NCI-H2171 treated with DMSO at 0.1 percent for 48 hours (cell line): ENCODE measurements at places on chromosomes 13 and 19.
A peak's percentile ranks its signal among the peaks of the same experiment; 100 is the strongest.

DNA sequence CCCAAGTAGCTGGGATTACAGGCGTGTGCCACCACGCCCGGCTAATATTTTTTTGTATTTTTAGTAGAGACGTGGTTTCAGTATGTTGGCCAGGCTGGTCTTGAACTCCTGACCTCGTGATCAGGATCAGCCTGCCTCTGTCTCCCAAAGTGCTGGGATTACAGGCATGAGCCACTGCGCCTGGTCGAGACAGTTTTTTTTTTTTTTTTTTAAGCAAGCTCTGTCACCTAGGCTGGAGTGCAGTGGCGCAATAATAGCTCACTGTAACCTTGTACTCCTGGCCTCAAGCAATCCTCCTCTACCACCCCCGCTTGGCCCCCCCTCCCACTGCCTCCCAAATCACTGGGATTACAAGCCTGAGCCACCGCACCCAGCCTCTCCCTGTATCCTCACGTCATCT is 6.4 kb upstream of the MAP2K7 start:
- no peak for DNase-seq

- DNase-seq: peak; percentile 98
Measured at GRCh38 chr13:48158290-48158689, 63.4 kb upstream of the MED4 start.

DNA sequence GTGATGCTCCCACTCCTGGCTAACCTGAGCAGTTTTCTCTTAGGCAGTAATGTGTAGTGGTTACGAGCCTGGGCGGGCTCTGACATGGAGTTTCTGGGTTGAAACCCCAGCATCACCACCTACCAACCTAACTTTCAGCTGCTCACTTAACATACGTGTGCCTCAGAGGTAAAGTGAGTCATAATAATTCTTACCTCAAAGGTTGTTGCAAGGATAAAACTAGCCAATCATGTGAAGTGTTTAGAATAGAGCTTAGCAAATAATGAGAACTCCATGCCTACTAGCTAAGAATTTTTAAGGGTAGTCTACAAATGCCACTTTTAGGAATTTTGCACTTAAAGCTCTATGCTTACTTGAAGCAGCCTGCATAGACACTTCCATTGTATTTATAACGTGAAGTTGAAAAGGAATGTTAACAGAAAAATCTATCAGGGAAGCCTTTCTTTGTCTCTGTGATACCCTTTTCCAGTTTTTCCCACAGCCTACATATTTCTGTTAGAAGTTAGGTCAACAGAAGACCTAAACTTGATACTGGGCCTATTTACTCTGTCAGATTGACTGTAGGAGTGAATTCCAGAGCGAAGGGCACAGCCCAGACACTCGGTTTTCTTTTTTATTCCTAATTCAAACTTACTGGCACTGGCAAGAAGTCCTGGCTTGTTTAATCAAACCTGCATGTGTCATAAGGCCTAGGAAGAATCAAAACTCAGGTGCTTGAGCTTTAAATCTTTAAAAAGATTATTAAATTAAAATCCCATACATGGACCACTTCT is 90.7 kb downstream of the FREM2 start:
- DNase-seq: no peak

GRCh38 chr19:18897094-18898029 is 1.4 kb upstream of the CERS1 start:
- no peak for DNase-seq

- peak; percentile 98 for DNase-seq
Measured at GRCh38 chr19:46860125-46860845, 512 bp upstream of the ARHGAP35 start.

DNA sequence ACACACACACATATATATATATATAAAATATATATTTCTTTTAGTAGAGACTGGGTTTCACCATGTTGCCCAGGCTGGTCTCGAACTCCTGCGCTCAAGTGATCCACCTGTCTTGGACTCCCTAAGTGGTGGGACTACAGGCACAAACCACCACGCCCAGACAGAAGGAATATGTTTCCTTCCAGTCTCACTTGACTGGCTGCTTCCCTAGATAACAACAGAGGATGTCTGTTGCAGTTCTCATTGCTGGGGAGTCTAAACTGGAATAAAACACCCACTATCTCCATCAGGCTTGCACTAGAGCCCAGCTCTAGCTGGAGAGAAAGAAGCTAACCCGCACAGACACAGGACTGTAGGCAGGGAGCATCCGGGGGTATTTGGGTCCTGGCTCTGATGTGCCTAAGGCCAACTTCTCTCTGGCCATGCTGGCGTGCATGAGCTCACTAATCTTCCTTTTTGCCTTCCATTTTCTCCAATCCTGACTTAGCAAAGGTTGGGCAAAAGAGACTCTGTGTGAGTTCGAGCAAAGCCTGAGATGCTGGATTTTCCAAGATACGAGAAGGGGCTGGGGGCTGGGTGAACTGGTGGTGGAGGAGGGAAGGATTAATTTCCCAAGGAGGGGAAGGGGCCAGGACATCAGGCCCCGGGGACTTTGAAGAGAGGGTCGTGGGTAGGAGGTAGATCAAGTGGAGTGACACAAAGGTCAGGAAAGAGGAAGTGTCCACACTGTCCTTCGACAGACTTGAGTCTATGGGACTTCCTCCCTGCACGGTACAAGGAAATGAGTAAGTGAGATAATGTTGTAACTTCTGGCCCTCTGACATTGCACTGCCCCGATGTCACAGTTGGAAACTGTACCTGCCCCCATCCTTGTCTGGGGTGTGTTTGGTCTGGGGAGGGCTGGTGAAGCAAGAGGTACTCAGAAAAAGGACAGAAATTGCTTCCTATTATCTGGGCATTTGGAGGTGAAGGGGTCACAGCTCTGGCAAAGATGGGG is 22.5 kb upstream of the ALOX5AP start:
- no peak for DNase-seq

- DNase-seq: no peak
Measured at GRCh38 chr19:4279530-4280422, 710 bp downstream of the SHD start.

DNA sequence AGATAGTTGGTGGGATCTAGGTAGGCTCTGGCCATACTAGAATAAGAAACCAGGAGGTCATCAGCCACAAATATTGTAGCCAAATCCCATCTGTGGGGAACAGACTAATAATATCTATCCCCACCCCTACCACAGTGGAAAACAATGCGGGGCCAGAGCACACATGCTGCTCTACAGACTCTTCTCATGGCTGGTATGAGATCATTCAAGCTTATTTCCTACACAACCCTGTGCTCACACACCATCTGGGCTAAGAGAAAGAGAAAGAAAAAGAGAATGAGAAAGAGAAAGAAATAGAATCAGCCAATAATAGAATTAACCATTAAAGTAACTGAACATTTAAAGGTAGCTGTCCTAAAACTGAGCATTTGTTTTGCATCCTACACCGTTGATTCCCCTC is 1268.4 kb upstream of the SPRY2 start:
- no peak for DNase-seq

DNA sequence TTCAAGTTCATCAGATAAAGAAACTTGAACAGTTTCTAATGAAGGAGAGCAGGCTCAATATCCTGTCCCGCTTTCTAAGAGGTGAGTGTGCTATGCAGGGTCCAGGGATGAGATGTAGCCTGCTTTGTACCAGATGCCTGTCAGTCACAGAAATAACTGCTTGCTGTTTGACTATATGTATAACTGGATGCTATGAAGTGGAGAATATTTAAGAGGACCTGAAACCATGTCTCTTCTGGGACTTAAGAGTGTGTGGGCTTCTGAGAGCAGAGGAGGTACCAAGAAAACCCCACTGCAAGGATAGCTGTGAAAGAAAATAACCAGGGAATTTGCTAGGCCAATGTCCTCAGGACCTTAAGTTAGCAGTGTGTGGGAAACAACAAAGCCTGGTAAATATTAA is 246.3 kb upstream of the RFC3 start:
- no peak for DNase-seq

- peak; percentile 96 for DNase-seq
Measured at GRCh38 chr19:48872182-48872883, at the start of gene PPP1R15A. TSS of gene PPP1R15A (plus strand) at chr19:48872421. CDS start at chr19:48873234, 813 bp downstream.

- DNase-seq: no peak
Measured at GRCh38 chr13:113729187-113730019, 29.6 kb upstream of the TMEM255B start.

GRCh38 chr19:14165990-14166830 is 29.8 kb upstream of the ASF1B start:
- no peak for DNase-seq

DNA sequence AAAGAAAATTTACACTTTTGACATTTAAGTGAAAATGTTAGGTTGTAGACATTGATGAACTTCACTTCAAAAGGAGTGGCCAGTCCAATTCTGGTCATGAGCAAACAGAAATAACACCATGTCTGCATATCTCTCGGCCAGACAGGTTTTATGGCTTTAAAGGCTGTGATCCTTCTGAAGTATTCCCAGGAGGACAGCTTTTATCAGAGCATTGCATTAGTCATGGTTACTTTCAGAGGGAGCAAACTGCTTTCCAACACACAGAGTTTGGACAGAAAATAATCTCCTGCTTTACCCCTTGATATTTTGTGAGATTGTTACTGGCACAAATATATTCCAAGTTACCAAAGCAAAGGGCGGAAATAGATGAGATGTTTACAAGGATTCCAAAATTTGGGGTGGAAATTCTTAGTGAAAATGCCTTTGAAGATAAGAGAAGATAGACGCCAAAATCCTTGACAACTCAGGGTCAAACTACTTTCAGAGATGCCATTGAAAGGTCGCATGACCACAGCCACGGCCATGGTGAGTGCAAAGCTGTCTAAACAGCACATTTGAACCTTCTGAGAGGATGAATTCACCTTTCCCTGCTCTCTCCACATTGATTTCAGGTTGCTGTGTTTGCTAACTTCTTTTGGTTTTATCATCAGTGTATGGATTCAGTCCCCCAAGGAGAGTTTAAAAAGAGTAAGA is 584.5 kb upstream of the SGCG start:
- no peak for DNase-seq
